ENCODE measurements at places on chromosomes 11 and 22.

GRCh38 chr11:10268746-10269488 is 25.1 kb downstream of the SBF2 start:
- no peak for DNase-seq

- no peak for DNase-seq
Measured at GRCh38 chr11:61059260-61059752, 43.0 kb upstream of the CD5 start.

DNA sequence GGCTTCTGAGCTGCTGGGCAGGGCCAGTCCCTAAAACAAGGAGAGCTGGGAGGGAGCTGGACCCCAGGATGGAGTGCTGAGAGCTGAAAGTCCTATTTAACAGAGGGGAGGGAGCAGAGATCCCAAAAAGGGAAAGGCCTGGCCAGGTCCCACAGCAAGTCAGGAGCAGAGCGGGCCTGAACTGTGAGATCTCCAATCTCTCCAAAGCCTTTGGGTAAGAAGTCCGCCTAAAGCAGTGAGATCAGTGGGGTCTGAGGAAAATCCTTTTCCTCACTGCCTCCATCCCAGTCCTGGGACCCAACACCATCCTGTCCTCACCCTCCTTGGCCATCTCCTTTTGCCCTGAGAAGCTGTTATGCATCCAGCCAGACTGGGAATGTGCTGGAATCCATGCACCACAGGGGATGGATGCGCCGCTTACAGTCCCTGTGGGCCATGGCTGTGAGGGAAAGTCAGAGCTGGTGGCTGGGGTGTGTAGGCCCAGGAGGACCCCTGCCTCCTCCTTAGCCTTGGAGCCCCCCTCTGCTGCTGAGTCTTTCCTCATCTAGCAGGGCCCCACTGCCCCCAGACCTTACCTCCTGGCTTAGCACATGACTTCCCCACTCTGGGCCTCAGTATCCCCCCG is 8.6 kb downstream of the LRRC75B start:
- no peak for DNase-seq

DNA sequence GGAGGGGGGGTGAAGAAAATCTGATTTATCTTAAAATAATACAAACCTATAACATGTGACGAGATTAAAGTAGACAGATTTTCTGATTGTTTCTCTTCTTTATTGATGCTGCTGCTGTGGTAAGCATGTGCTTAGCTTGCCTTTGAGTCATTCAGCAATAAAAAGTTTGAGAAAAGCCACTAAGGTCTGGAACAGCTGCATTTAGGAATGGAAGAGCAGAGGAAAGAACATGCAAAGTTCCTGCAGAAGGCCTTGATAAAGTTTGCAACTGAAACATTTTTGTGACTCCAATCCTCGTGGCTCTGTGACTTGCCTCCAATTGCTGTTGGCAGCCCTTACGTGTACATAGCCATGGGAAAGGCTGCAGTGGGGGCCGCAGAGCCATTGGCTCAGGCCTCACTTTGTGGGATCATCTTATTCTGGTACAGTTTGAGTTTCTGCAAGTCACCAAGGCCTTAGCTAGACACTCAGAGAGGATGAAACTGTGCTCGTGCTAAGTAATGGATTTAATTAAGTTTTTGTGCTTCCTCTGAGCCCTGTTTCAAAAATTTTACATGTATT is 370.2 kb downstream of the AASDHPPT start:
- no peak for DNase-seq

GRCh38 chr11:122234257-122234656 is 118.2 kb upstream of the BLID start:
- no peak for DNase-seq

- DNase-seq: no peak
Measured at GRCh38 chr11:85941380-85941973, 86.3 kb downstream of the CCDC83 start.

- DNase-seq: no peak
Measured at GRCh38 chr11:86800076-86800959, at the start of gene PRSS23. Gene PRSS23 (plus strand): TSS chr11:86800542. CDS start chr11:86807644, 7,102 bp downstream.

GRCh38 chr22:37636186-37636948 is 3.1 kb upstream of the SH3BP1 start:
- no peak for DNase-seq

DNA sequence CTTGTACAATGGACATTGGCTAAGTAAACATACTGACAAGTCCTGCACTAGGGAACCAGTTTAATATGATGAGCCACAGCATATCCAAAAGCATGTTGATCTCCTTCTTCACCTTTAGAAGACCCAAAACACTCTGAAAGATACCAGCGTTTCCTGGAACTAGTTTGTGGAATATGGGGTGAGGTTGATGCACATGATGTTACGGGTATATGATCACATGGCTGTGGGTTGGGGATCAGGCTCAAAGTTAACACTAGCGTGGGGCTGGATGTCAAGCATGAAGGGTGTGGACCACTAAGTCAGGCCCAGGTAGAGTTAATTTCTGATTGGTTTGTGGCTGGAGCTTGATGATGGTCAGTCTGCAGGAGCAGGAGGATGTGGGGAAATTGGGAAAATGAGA is 9.0 kb downstream of the IGLL5 start:
- DNase-seq: no peak

- DNase-seq: no peak
Measured at GRCh38 chr11:24622262-24622661, 125.4 kb downstream of the LUZP2 start.

- no peak for DNase-seq
Measured at GRCh38 chr11:95736809-95737208, 52.8 kb downstream of the FAM76B start.

DNA sequence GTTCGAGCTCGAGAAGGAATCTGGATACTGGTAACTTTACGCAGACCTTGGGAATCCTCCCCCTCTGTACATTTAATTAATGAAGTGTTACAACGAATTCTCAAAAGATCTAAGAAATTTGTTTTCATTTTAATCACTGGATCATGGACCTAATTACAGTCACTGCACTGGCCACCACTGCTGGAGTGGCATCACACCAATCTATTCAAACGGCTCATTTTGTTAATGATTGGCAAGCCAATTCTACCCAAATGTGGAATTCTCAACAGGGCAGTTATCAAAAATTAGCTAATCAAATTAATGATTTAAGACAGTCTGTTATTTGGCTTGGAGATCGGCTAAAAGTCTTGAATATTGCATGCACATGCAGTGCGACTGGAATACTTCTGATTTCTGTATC is 30.1 kb upstream of the ALDH3B2 start:
- DNase-seq: no peak

- DNase-seq: no peak
Measured at GRCh38 chr22:26199665-26200064, 30.4 kb downstream of the SEZ6L start.

GRCh38 chr11:90373971-90374370 is 151.1 kb upstream of the CHORDC1 start:
- no peak for DNase-seq

DNA sequence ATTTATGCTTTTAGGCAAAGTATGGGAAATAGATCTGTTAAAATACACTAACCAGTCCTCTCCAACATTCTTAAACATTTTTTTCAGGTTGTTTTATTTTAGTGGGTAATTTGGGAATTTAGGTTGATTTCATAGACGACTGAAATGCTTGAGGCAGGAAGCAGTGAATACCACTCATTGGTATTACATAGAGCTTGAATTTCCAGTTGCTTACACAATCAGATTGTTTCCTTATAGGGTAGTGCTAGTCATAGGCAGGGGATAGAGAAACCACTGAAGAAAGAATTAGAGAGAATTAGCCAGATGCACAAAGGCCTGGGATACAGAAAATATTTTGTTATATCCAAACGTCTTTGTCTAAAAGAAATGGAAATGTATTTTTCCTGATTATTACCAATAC is 23.9 kb upstream of the LYVE1 start:
- DNase-seq: no peak

- no peak for DNase-seq
Measured at GRCh38 chr11:68532727-68533369, 72.3 kb downstream of the PPP6R3 start.

GRCh38 chr11:69443138-69443967 is 38.1 kb upstream of the LINC01488 start:
- no peak for DNase-seq

GRCh38 chr22:49023161-49023878 is 804.4 kb downstream of the BRD1 start:
- DNase-seq: no peak

DNA sequence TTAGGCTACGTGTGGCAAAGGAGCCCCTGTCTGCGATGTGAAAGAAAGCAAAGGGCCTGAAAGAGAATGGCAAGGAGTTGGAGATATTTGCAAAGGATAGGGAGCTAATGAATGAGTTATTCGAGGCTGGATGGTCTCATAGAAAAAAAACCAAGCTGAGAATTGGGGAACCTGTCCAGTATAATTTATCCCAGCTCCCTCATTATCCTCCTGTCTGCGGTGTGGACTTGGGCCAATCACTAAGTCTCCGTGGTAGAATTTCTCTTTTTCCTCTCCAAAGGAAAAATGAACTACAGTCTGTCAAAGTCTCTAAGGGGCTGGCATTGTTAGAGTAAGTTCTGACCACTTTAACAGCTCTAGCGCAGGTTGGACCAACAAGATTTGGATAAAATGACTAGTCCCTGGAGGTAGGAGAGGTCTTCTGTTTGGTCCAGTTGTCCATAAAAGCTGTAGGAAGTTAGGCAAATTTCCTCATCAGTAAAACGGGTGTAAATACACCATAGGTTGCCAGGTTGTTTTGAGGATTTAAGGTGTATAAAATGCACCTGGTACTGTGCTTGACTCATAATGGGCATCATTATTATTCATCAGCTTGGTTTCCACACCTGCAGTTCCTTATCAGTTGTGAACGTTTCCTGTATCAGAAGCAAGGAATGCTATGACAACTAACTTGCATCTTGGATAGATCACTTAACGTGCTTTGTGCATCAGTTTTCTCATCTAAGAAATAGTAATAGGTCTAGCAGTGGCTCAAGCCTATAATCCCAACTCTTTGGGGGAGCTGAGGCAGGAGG is 10.3 kb upstream of the CDON start:
- DNase-seq: no peak
